Stimulated activated CD8-positive, alpha-beta memory T cell treated with anti-CD3 and anti-CD28 coated beads, Interleukin-2, amount 100 ng/mL, for 48 hours (primary cell): ENCODE measurements at places on chromosomes 2 and 18.
A peak's percentile ranks its signal among the peaks of the same experiment; 100 is the strongest.

DNA sequence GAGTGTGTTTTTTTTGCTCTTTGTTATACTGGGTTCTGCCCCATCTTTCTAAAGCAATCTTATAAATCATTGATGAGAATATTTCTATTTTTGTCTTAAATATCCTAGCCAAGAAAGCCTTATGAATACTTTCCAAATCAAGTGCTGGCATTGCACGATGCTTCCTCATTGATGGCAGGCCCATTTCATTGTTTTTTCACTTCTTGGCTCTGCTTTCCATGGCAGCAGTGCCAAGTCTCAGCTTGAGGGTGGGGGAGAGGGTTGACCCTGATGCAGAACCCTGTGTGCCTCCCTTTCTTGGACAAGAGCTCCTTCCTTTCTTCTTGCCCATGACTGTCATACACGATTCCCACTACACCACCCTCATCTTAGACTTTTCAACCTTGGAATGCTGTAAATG is 16.7 kb upstream of the CELF4 start:
- no peak for DNase-seq

GRCh38 chr2:193187816-193188215 is 993.1 kb upstream of the TMEFF2 start:
- no peak for DNase-seq

- DNase-seq: no peak
Observed at GRCh38 chr2:151844211-151844896, 16.1 kb upstream of the ARL5A start.

- DNase-seq: no peak
Observed at GRCh38 chr2:72781480-72781879, 44.4 kb downstream of the EXOC6B start.

GRCh38 chr2:207051385-207051965 is 112.2 kb downstream of the CPO start:
- no peak for DNase-seq

DNA sequence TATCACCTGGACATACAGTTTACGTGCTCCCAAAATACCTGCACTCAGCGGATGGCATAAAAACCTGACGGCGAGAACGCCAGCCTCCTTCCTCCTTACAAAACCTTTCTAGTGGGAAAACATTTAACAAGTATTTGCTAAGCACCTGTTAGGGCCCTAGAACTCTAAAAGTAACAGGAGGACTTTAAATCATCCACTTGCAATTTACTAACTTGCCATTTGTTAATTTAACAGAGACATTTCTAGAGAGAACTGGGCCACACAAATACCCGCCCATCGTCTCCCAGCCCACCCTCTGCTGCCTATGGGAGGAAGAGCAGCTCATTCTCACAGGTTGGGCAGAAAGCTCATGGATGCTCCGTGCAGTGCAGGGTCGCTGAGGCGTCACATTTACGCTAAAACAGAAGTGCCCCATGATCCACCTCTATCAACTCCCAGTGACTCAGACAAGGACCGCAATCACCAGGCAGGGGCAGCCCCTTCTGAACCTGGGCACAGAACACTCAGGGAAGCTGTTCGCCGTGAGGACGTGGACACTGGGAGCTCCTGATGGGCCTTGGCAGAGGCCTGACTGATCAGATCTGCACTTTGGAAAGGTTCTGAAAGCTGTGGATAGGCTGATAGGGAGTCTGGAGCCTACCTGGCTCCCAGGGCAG is 106.9 kb downstream of the HDAC4 start:
- DNase-seq: peak; percentile 30

GRCh38 chr2:28687640-28688385 is 63.8 kb upstream of the PPP1CB start:
- DNase-seq: no peak

DNA sequence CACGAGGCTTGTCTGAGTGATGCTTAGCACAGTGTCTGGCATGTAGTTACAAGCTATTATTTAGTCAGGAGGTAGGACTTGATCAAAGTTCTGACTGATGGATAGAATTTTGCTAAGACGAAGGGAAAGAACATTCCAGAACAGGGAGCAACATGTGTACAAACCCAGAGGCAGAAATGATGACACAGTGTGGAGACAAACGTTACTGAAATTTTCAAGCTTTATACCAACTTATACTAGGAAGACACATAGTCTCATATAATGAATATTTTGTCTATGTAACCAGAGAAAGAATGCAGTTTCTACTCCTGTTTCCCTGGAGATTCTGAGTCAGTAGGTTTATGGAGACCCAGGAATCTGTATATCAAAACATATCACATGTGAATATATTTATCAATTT is 123.4 kb downstream of the FAM124B start:
- no peak for DNase-seq

DNA sequence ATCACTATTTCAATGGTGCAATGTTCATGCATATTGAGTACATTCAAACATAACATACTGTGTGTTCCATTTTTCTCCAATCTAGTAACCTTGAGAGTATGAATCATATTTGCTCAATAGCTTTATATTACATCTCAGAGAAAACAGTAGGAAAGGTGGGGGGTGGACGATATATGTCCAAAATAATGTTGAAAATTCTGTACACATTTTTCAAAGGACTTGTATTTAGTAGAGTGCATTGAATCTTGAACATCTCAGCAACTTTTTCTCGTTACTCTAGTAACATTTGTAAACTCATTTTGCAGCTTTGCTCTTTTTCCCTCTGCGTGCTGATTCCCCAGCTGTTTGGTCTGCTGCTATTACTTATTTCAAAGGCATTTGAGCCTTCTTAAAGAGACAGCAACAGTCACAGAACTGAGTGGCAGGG is 1487.0 kb downstream of the LRP1B start:
- no peak for DNase-seq

DNA sequence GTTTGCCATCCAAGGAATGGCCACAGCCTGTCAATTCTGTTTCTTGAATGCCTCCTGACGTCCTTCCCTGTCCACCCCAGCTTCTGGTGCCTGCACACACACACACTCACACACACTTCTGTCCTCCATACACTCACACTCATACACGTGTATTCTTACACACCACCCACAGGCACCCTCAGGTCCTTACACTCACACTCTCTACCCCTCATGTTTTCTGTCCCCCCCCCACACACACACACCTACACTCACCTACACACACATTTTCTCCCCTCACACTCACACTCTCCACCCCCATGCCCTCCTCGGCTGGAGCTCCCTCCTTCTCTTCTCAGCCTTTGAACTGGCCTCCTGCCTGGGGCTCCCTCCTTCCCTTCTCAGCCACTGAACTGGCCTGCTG is 148.0 kb upstream of the SALL3 start:
- no peak for DNase-seq

DNA sequence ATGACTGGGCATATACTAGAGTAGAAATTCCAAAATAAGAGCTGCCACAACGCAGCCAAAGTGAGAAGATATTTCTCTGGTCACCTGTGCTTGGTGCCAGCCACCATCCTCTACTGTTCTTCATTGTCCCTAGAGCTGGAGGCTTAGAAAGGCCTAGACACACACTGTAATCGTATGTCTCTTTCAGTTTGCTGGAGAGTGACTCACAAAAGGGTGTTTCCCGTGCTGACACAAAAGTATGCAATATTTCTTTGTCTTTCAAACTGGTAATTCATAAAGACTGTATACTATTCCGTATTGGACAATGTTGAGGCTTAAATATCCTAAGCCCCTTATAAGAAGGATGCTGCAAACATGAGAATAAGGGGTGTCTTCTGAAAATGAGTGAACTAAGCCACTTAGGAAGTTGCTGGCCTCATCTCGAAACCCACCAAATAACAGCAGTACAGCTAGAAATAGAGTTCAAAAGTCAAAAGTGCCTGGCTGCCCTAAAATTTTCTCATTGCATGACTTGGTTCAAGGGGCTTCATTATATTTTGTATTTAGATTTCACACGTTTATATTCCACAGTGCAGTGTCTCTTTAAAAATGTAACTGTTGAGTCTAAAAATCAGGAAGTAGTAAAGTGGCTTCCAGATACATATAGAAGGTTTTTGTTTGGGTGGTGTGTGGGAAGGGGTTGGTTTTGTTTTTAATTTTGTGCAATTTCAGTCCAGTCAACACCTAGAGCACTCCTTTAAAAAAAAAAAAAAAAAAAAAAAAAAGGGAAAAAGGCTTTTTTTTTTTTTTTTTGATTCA is 601.1 kb downstream of the ARHGAP15 start:
- no peak for DNase-seq

GRCh38 chr18:11165138-11165537 is 15.8 kb upstream of the PIEZO2 start:
- no peak for DNase-seq

DNA sequence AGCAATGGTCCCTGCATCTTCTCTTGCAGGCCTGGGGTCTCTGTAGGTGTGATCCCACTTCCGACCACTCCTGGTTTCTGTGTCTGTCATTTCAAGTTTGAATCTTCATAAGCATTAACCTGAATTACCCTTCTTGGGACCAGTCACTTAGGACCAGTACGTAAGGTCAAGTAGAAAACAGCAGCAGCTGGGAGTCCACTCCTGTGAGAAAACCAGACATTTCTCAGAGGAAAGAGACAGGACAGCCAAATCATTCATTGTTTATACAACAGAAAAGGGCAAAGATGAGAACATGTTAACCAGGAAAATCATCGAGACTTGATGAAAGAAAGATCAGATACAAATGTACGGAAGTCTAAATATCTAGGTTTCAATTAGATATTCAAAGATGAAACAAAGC is 163.0 kb downstream of the MREG start:
- no peak for DNase-seq

DNA sequence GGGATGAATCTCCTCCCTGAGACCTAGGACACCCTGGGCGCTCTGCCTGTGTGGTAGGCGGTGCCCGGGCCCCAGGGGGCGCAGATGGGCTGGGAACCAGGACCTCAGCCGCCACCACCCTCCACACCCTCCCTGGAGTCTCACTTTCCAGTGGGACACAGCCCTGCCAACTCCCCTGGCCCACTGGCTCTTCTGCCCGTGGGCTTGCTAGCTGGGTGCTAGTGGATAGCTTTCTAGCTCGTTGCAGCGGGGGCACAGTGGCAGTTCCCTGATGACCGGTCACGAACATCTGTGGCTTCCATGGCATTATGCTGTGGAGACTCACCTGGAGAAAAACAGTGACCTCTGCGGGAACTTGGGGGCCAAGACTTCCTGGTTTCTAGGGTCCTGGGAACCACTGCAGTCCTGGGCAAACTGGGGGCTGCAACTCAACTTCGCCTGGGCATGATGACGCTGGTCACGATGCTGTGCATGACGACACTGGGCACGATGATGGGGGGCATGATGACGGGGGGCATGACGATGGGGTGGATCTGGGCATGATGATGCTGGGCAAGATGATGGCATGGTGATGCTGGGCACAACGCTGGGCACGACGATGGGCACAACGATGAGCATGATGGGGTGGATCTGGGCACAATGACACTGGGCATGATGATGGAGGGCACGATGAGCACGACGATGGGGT is 31.0 kb upstream of the ALLC start:
- DNase-seq: no peak

DNA sequence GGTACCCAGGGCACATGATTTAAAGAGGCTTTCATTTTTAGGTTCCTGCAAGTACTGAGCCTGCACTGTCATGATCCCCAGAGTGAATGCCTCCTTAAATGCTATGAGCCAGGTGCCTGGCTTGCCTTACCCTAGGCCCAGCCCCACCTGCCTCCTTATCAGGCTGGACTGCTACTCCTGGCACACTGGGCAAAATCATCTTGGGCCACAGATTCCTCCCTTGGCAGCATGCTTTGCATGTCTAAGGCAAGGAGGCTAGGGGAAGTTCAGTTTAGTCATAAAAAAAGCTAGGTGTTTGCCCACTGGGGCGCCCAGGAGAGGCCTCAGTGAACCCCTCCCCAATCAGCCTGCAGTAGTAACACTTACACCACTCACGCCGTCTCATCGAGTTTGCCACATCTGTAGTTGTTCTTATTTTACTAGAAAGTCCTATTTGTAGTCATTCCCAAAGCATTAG is 45.1 kb downstream of the LBH start:
- no peak for DNase-seq

GRCh38 chr2:10330700-10331026 is 28.0 kb downstream of the HPCAL1 start:
- peak; percentile 10 for DNase-seq

DNA sequence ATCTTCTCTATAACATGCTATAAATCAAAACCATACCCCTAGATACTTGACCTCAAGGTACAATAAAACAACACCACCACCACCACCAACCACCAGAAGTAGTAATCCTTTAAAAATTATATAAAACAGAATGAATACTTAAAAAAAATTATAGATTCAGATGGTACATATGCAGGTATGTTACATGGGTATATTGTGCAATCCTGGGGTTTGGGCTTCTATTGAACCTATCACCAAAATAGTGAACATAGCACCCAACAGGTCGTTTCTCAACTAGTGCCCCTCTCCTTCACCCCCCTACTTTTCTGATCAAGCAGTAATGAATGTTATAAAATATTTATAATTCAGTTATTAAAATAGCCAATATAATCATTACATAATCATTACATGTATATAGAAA is 71.1 kb upstream of the CHN1 start:
- no peak for DNase-seq

GRCh38 chr2:68689553-68690537 is 44.8 kb upstream of the ARHGAP25 start:
- peak; percentile 7 for DNase-seq

DNA sequence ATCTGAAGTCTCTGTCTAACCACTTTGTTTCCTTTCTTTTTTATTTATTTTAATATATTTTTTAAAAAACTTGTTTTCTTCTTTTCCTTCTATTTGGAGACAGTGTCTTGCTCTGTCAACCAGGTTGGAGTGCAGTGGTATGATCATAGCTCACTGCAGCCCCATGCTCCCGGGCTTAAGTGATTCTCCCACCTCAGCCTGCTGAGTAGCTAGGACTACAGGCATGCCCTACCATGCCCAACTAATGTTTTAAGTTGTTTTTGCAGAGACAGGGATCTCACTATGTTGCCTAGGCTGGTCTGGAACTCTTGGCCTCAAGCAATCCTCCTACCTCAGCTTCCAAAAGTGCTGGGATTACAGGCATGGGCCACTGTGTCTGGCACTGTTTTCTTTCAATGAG is 81.1 kb upstream of the TLK1 start:
- no peak for DNase-seq

- DNase-seq: no peak
Observed at GRCh38 chr2:162152147-162152546, at the start of gene GCG. TSS of gene GCG (minus strand) at chr2:162152247. CDS start at chr2:162149178, 3,069 bp downstream.

- DNase-seq: no peak
Observed at GRCh38 chr2:179272406-179273192, 8.0 kb upstream of the SESTD1 start.

- DNase-seq: no peak
Observed at GRCh38 chr2:60064687-60065389, 488.6 kb downstream of the BCL11A start.

GRCh38 chr2:106184857-106185256 is 9.2 kb downstream of the UXS1 start:
- no peak for DNase-seq

GRCh38 chr2:84234103-84234502 is 225.0 kb downstream of the SUCLG1 start:
- no peak for DNase-seq

GRCh38 chr18:62479574-62479973 is 43.3 kb upstream of the ZCCHC2 start:
- DNase-seq: no peak

- no peak for DNase-seq
Observed at GRCh38 chr2:38128653-38129052, 52.7 kb upstream of the CYP1B1 start.

GRCh38 chr2:222754324-222754930 is 83.0 kb downstream of the MOGAT1 start:
- DNase-seq: no peak
